Panc1 (cell line): ENCODE measurements at places on chromosomes 1 and 21. TPM values are rescaled to one million over a fixed set of nuclear protein-coding genes. Genes with fewer than 3 reads are reported as not detected.
A peak's percentile ranks its signal among the peaks of the same experiment; 100 is the strongest.

Gene DENND2C
- total RNA-seq = 1.1 TPM

Gene KMO
- total RNA-seq = 1.8 TPM

Gene SPOCD1
- total RNA-seq = 0.54 TPM

Gene TTC22
- total RNA-seq = 0.10 TPM

Gene HRNR
- not detected for total RNA-seq

Gene LCE3C
- not detected for total RNA-seq

DNA sequence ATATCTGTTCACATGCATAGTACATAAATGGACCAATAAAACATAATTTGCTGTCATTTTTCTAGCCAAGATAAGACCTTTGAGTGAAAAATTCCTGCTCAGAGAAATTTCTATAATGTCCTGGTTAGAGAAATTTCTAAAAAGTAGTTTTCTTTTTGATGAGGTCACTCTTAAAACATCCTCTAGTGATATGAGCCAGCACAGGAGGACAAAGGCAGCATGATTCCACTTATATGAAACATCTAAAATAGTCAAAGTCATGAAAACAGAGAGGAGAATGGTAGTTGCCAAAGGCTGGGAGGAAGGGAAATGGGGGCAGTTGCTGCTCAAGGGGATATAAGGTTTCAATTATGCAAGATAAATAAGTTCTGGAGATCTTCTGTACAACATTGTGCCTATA is 239.4 kb downstream of the BACH1 start:
- no peaks in the 10 kb centered on the region for H3K27me3 ChIP-seq
- H3K4me3 ChIP-seq = no peak overlapping the region
- H3K36me3 ChIP-seq = no peaks in the 10 kb centered on the region
- H3K27ac ChIP-seq = no peak overlapping the region
- DNase-seq = no peak

DNA sequence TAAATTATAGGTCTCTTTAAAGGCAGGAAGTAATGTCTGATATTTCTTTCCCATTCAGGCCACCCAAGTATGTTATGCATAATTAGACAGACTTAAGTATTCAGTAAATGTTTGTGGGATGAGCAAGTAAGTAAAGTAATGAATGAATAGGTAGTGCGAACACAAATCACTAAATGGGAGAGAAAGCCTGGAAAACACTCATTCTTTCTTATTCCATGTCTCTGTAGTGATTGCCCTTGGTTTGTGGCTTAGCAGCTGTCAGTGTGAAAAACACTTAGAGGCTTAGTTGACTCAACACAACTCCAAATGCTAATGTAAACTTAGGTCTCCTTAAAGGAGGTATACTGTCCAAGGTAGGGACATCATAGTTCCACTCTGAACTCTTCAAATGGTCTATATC is 182.5 kb downstream of the ZC3H11B start:
- no peaks in the 10 kb centered on the region for H3K27me3 ChIP-seq
- no peak overlapping the region for H3K27ac ChIP-seq
- no peaks in the 10 kb centered on the region for H3K4me1 ChIP-seq

DNA sequence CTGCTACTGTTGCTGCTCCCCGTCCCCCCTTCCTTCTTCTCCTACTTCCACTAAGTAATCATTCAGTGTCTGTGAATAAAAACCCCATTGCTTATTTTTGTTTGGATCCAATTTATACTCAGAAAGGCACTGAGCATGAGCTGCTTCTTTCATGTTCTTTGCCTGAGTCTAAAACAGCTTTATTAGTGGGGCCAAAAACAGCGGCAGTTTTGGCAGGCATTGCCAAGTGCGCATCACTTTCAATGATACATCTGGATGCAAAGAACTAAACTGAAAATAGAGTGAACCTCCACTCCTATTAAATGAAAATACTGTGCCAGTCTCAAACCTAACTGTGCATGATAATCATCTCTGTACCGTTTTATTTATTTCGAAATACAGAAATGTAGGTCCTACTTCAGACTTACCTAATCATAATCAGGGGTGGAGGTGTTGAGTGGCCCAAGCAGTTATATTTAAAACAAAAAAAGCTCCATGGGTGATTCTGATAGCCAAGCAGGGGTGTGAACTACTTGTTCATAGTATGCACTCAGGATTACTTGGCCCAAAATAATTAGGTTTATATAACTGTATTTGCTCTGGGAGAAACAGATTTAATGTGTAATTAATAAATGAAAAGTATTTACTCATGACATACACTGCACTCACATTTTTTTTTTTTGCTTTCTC is 48.4 kb downstream of the NEK7 start:
- H3K27ac ChIP-seq = no peak overlapping the region
- DNase-seq = no peak
- H3K27me3 ChIP-seq = no peaks in the 10 kb centered on the region
- no peaks in the 10 kb centered on the region for H3K36me3 ChIP-seq
- H3K4me3 ChIP-seq = no peak overlapping the region

GRCh38 chr1:17061892-17062291 is 8.1 kb upstream of the SDHB start:
- H3K4me3 ChIP-seq = no peak overlapping the region
- H3K4me1 ChIP-seq = no peaks in the 10 kb centered on the region
- H3K27me3 ChIP-seq = no peaks in the 10 kb centered on the region

- no peaks in the 10 kb centered on the region for H3K4me1 ChIP-seq
- H3K27ac ChIP-seq = no peak overlapping the region
Observed at GRCh38 chr1:26582053-26582835, 52.7 kb downstream of the RPS6KA1 start.

DNA sequence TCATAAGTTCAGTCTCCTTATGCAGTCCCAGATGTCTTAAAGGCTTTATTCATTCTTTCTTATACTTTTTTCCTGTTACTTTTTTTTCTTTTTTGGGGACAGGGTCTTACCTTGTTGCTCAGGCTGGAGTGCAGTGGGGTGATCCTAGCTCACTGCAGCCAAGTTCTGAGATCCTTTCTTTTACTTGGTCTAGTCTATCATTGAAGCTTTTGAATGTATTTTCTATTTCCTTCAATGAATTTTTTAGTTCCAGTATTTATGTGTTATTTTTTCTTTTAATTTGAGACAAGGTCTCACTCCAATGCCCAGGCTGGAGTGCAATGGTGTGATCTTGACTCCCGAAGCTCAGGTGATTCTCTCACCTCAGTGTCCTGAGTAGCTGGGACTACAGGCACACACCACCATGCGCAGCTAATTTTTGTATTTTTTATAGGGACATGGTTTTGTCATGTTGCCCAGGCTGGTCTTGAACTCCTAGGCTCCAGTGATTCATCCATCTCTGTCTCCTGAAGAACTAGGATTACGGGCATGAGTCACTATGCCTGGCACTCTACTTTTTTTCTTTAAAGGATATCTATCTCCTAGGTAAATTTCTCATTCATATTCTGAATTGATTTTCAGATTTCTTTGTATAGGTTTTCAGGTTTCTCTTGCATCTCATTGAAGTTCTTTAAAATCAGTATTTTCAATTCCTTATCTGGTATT is 26.1 kb upstream of the GTF2B start:
- H3K4me1 ChIP-seq = no peaks in the 10 kb centered on the region
- no peaks in the 10 kb centered on the region for H3K27me3 ChIP-seq
- no peak overlapping the region for H3K4me3 ChIP-seq
- no peak for DNase-seq
- H3K27ac ChIP-seq = no peak overlapping the region

DNA sequence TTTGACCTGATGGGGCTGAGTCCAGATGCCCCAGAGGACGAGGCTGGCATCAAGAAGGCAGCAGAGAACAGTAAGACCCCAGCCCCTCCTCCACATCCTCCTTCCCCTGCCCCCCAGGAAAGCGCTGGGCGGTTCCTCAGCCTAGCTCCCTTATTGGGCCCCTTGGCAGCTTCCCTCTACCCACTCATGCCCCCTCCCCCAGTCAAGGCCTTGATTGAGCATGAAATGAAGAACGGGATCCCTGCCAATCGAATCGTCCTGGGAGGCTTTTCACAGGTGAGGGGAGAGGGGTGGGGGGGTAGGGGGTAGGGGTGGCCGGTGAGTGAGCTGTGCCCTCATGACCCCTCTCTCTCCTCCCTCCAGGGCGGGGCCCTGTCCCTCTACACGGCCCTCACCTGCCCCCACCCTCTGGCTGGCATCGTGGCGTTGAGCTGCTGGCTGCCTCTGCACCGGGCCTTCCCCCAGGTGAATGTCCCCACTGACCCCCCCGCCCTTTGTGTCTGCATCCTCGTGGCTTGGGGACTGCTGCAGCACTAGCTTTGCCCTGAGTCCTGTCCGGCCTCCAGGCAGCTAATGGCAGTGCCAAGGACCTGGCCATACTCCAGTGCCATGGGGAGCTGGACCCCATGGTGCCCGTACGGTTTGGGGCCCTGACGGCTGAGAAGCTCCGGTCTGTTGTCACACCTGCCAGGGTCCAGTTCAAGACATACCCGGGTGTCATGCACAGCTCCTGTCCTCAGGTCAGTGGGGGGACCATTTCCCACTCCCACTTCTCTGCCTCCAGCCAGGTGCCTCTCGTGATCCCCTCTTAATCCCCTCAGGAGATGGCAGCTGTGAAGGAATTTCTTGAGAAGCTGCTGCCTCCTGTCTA is 3.2 kb downstream of the LYPLA2 start:
- peak overlapping the region; percentile 99; the same call in 1 of the 2 replicates for H3K4me3 ChIP-seq
- peak overlapping the region; percentile 54 for H3K27ac ChIP-seq
- H3K36me3 ChIP-seq = peaks cover 4% of the 10 kb centered on the region; the same call in 1 of the 2 replicates
- H3K4me1 ChIP-seq = peaks cover 52% of the 10 kb centered on the region
- no peaks in the 10 kb centered on the region for H3K27me3 ChIP-seq

GRCh38 chr21:40143822-40144525 is 276.7 kb downstream of the PCP4 start:
- H3K4me3 ChIP-seq = no peak overlapping the region
- H3K36me3 ChIP-seq = no peaks in the 10 kb centered on the region
- no peaks in the 10 kb centered on the region for H3K27me3 ChIP-seq
- H3K4me1 ChIP-seq = no peaks in the 10 kb centered on the region; the same call in 1 of the 2 replicates
- H3K27ac ChIP-seq = no peak overlapping the region

DNA sequence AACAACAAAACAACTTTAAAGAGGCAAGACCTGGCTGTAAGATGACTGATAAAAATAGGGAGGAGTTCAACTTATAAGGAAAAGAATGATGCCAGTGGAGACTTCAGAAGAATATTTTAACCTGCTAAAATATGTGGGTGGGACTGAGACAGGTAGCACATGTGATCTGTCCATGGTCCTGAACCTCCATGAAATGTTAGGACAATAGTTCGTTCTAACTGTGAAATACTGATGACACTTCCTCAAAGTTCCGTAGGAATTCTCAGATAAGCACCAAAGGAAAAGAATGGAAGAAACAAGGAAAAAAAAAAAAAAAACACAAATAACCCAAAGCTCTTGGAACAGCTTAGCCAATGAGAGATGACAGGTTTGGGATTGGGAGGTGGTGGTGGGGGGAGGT is 44.7 kb downstream of the CDC42BPA start:
- no peak overlapping the region for H3K4me3 ChIP-seq
- H3K27me3 ChIP-seq = no peaks in the 10 kb centered on the region
- H3K4me1 ChIP-seq = peaks cover 5% of the 10 kb centered on the region; the same call in 1 of the 2 replicates
- no peak overlapping the region for H3K27ac ChIP-seq

DNA sequence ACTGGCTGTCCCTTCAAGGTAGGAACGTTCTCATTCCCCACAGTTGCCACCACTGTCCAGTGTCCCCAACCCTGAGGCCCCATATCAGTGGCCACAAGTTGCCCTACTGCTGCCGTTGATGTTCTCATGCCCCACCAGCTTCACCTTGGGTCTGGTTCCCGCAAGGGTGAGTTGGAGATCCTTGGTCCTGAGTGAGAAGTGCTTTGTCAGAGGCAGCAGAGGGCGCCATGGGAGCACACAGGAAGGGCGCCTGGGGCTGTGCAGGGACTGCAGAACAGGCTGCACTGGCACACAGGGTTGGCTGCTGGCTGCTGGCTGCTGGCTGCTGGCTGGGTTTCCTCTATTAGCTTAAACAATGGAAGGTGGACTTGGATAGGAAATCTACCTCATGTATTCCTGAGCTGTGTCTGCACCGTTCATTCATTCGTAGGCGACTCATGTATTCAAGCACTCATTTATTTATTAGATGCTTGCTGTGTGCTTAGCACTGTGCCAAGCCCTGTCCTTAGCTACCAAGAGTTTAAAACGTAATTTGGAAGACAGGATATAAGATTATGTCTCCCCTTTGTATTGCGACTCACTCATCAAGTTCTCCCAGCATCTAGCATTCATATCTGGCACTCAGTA is 2.1 kb upstream of the S100A9 start:
- no peak overlapping the region for H3K4me3 ChIP-seq
- no peak for DNase-seq
- 0 out of 2 replicates have a peak, but pooled peaks cover 3% of the 10 kb centered on the region for H3K4me1 ChIP-seq
- H3K27me3 ChIP-seq = peaks cover 10% of the 10 kb centered on the region
- H3K36me3 ChIP-seq = no peaks in the 10 kb centered on the region

DNA sequence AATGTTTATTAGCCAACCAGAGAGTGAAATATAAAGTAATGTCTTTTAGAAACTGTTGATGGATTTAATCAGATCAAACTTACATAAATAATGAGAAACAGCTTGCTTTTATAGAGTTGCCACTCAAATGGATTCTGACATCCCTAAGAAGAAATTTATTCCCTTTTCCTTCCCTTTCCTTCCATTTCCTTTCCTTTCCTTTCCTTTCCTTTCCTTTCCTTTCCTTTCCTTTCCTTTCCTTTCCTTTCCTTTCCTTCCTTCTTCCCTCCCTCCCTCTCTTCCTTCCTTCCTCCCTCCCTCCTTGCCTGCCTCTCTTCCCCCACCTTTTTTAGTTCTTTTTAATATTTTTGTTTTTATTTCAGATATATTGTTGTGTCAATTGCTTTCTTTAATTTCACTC is 27.3 kb downstream of the PRRX1 start:
- no peak overlapping the region for H3K27ac ChIP-seq
- no peak for DNase-seq
- H3K4me3 ChIP-seq = no peak overlapping the region

DNA sequence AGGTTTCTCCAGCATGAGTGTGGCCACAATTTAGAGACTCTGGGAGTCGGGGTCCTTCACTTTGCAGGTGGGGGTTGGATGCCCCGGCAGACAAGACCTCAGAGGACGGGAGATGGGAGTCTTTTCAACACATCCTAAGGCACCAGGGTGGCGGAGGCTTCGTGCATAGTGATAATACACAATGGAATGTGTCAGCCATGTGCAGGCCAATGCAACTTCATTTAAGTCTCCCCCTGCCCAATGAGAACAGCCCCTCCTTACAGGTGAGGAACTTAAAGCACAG is 75.9 kb upstream of the IFFO2 start:
- no peak for DNase-seq
- H3K4me1 ChIP-seq = no peaks in the 10 kb centered on the region
- no peaks in the 10 kb centered on the region for H3K36me3 ChIP-seq
- no peak overlapping the region for H3K4me3 ChIP-seq

- no peaks in the 10 kb centered on the region for H3K27me3 ChIP-seq
- DNase-seq = no peak
- no peak overlapping the region for H3K27ac ChIP-seq
Observed at GRCh38 chr21:26597031-26597430, 23.9 kb upstream of the CYYR1 start.

- H3K27me3 ChIP-seq = no peaks in the 10 kb centered on the region
- no peak overlapping the region for H3K4me3 ChIP-seq
- DNase-seq = no peak
- H3K27ac ChIP-seq = no peak overlapping the region
- H3K36me3 ChIP-seq = no peaks in the 10 kb centered on the region
Observed at GRCh38 chr1:168582688-168583336, 6.4 kb downstream of the XCL1 start.
